ENCODE measurements at places on chromosomes 6 and 20.

GRCh38 chr6:18493382-18493891 is 106.3 kb downstream of the RNF144B start:
- no peak for DNase-seq
- H3K27ac ChIP-seq = no peak overlapping the region
- H3K4me3 ChIP-seq = no peak overlapping the region
- H3K27me3 ChIP-seq = no peaks in the 10 kb centered on the region

DNA sequence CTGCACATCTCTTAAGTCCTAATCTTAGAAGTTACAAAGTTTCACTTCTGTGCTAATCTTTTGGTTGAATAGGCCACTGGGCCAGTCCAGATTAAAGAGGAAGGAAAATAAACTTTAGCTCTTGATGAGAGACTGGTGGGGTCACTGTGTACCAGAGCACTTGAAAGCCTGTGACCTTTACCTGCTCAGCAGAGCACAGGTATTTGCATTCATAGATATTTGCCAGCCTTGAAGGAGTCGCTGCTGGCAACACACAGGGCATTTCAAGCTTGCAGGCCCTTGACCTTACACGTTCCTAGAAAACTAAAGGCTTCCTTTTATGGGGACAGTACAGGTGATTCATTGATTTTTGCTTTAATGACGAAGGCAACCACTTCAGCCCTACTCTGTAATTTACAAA is 108.4 kb upstream of the SLC22A23 start:
- no peak overlapping the region for H3K27ac ChIP-seq
- no peaks in the 10 kb centered on the region for H3K36me3 ChIP-seq
- peaks cover 2% of the 10 kb centered on the region for H3K4me1 ChIP-seq
- H3K4me3 ChIP-seq = no peak overlapping the region
- no peak for DNase-seq

DNA sequence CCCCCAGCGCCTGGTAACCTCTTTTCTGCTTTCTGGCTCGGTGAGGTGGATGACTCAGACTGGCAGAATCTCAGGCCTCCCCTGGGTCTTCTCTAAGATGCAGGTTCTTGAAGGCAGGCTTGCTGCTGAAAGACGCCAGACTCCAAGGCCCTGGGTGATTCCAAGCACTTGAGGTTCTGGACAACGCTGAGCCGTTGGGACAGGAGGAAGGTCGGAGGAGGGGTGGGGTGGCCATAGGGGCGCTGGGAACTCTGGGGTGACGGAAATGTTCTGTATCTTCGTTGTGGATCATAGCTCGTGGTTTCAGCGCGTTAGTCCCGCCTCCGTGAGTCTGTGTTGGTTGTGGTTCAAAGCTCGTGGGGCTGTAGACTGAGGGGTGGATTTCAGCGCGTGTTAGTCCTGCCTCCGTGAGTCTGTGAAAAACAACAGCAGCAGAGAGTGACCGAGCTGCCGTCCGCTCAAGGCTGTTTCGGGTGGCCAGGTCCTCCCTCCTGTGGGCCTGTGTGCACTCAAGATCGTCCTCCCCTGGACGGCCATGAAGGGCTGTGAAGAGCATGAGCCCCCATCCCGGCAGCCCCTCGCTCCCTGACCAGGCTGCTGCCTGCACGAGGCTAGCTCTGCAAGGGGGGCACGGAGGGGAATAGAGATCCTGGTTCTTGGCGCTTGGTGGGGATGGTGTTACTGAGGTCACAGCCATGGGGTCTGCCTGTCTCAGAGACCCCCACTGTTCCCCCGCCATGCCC is 7.7 kb downstream of the NTSR1 start:
- H3K27me3 ChIP-seq = peaks cover 46% of the 10 kb centered on the region
- H3K4me3 ChIP-seq = no peak overlapping the region
- DNase-seq = no peak
- no peak overlapping the region for H3K27ac ChIP-seq
- no peaks in the 10 kb centered on the region for H3K36me3 ChIP-seq
- peaks cover 7% of the 10 kb centered on the region for H3K4me1 ChIP-seq

GRCh38 chr6:168475188-168476013 is 34.4 kb downstream of the SMOC2 start:
- no peak overlapping the region for H3K27ac ChIP-seq
- no peaks in the 10 kb centered on the region for H3K36me3 ChIP-seq
- no peak for DNase-seq
- H3K4me1 ChIP-seq = no peaks in the 10 kb centered on the region
- H3K27me3 ChIP-seq = peaks cover 6% of the 10 kb centered on the region

- H3K36me3 ChIP-seq = no peaks in the 10 kb centered on the region
- H3K27ac ChIP-seq = no peak overlapping the region
- H3K27me3 ChIP-seq = no peaks in the 10 kb centered on the region
- peak; percentile 63 for DNase-seq
- no peaks in the 10 kb centered on the region for H3K4me1 ChIP-seq
- no peak overlapping the region for H3K4me3 ChIP-seq
Observed at GRCh38 chr6:74651948-74652842, 553.7 kb downstream of the COL12A1 start.

DNA sequence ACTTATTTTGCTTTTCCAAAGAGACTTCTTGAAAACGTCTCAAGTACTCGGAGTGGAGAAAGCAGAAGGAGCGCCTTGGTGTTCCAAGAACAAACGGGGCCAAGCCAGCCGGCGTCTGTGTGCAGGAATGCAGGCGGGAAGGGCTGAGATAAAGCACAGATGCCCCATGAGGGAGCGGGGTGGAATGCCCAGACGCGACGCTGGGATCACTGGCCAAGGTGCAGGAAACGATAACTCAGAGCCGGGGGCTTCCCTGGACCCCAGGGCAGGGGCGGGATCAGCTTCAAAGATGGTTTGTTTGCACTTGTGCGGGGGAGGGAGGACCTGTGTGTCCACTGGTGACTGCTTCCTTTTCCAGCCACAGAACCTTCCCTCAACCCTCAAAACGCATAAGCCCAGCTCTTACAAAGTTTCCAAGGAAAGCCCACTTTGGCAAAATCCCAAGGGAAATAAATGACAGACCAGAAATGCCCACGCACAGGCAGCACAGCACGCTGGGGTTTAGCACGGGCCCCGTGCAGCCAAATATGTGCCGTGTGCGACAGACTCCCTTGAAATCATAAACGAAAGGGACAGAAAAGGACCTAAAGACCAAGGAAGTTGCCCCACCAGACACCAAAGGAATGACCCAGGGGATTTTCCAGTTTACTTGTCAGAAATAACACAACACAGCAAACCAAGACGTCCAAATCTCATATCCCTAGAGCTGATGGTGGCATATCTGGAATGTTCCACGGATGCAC is 113.9 kb downstream of the NFATC2 start:
- H3K27me3 ChIP-seq = no peaks in the 10 kb centered on the region
- no peak overlapping the region for H3K4me3 ChIP-seq
- H3K27ac ChIP-seq = peak overlapping the region; percentile 62
- H3K36me3 ChIP-seq = peaks cover 28% of the 10 kb centered on the region
- peaks cover 28% of the 10 kb centered on the region for H3K4me1 ChIP-seq
- peak; percentile 93 for DNase-seq

- no peak for DNase-seq
- no peak overlapping the region for H3K4me3 ChIP-seq
- H3K27ac ChIP-seq = no peak overlapping the region
- H3K27me3 ChIP-seq = no peaks in the 10 kb centered on the region
- H3K36me3 ChIP-seq = peaks cover 18% of the 10 kb centered on the region
- H3K4me1 ChIP-seq = no peaks in the 10 kb centered on the region
Observed at GRCh38 chr6:87674290-87674689, 27.7 kb downstream of the AKIRIN2 start.

- no peaks in the 10 kb centered on the region for H3K4me1 ChIP-seq
- H3K27ac ChIP-seq = no peak overlapping the region
- peaks cover 7% of the 10 kb centered on the region for H3K27me3 ChIP-seq
- no peaks in the 10 kb centered on the region for H3K36me3 ChIP-seq
- no peak overlapping the region for H3K4me3 ChIP-seq
- no peak for DNase-seq
Observed at GRCh38 chr20:58763076-58763475, 70.5 kb downstream of the NPEPL1 start.

DNA sequence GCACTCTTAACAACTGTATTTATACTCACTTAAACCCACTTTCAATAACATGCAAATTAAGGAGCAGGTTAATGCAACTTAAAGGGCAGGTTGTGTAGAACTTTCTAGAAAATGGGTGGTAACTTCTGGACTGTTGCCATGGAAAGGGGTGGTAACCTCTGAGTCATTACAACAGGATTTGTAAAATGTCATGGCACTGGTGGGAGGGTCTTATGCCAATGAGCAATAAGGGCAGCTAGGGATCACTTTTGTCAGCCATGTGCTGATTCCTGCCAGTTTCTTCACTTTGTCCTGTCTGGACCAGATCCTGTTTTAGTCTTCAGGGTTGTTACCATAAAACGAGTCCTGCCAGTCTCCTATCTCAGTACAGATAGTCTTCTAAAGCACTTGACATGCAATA is 560.5 kb upstream of the PTCHD4 start:
- H3K27ac ChIP-seq = no peak overlapping the region
- H3K27me3 ChIP-seq = no peaks in the 10 kb centered on the region
- no peak for DNase-seq

All from muscle of leg (tissue), 16 donors.